ENCODE measurements at places on chromosomes 6 and 20.

GRCh38 chr6:21840428-21840827, 246.9 kb downstream of the SOX4 start:
- no peak for DNase-seq

DNA sequence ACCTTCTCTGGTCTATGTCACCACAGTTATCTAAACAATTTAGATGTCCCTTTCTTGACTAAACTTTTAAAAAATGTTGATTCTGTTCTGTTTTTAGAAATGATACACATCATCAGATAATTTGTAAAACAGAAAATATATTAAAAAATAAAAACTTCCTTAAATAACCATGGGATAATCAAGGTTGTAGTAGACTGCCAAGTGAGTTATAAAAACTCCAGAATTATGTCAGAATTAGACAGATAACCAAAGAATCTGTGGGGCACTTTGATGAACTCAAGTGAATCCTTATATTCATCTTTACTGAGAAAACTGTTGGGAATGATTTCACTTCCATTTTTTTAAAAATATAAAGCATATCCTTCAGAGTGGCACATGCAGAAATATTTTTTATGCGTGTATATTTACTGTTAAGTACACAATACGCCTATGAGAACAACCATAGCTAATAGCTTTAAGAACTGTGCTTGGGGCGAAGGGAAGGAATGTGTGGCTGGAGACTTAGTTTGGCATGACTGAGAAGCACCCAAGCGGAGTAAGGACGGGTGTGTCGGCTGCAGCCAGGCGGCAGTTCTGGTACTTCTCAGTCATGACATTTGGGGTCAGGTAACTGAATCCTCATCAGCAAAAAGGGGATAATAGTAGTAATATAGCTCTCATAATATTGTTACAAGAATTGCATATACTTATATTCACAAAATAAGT, 604.7 kb upstream of the CITED2 start:
- DNase-seq: no peak

DNA sequence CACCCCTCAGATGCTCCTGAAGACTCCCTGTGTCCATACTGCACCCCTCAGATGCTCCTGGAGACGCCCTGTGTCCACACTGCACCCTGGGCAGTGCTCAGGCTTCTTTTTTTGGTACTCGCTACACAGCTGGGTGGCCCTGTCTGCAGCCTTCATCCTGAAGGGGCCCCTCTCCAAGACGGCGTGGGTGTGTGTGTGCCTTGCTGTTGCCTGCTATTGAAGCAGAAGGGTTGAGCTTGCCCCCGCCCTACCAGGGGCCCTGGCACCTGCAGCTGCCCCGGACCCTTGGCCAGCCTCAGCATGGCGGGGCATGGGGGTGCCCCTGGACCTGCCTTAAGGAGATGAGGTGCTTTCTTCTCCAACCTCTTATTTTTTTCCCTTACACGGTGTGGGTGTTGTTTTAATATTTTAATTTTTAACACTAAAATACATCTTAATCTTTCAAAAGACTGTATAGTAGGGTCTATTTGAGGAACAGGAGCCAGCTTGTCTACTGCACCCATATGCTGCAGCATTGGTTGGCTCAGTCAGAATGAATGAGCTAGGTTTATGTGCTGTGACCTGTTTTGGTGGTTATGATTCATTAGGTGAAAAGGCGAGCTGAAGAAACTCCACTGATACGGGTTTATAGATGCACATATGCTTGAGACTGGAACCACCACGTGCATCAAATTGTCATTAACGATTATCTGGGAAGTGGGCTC, 135.9 kb downstream of the AGPAT4 start:
- DNase-seq: no peak

GRCh38 chr20:46951405-46951804, 56.8 kb downstream of the EYA2 start:
- DNase-seq: no peak

DNA sequence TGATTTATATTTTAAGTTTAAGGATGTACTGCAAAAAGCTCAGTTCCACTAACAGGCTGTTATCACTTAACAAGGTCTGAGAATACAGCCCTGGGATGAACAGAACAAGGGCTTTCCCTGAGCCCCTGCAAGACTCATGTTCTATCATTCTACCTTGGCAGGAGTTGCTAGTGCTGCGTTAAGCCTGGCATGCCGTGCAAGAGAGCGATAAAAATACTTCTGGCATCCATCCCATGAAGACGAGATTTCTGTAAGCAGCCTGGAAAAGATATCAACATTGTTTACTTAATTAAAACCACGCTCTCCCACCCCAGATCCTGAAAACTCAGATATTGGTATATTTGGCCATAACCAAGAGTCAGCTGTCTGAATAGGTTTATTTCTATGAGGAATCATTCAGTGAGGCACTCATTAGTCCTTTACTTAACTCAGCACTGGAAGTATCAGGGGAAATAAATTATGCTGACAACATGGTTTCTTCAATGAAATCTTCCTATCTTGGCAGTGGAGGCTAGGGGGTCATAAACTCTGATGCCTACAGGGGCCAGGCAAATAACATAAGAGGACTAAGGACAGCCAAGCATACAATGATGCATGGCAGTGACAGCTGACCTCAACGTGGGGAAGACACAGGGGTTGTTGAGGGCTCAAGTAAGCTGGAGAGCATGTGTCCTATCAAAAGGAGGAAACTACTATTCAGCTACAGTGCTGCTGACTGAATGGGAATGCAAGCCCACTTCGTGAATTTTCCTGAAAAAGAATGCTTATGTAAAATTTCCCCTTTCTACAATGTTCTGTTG, 37.6 kb upstream of the LYRM2 start:
- no peak for DNase-seq

- no peak for DNase-seq
These were observed 113.4 kb downstream of the ELOVL4 start for GRCh38 chr6:79833964-79834284.

DNA sequence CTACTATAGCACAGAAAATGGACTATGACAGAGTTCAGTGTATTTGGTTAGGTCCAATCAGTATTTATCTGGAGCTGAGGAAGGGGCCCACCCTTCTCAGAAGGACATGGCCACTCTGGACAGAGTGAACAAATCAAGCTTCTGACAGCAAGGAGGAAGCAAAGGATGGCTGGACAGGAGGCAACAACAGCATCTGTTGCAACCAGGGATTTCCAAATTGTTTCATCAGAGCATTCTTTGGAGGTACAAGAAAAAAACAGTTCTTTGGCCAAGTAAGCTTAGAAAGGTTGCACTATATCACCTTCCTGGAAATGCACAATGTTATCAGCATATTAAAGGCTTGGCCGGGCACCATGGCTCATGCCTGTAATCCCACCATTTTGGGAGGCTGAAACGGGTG, 118.7 kb upstream of the SLC22A16 start:
- DNase-seq: no peak

DNA sequence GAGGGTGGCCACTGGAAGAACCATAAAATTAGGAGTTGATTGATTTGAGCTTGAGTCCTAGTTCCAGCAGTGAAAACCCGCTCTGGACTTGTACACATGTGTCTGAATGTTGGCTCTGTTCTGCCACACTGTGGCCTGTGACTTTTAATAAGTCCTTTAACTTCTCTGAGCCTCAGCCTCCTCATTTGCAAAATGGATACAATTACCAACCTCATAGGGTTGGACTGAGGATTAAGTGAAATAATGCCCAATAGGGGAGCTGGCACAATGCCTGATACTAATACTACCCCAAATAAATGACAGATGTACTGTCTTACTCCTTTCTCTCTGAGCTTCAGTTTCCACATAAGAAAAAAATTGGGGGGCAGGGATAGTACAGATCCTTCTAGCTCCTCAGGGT, 92.6 kb upstream of the RIPOR2 start:
- no peak for DNase-seq

DNA sequence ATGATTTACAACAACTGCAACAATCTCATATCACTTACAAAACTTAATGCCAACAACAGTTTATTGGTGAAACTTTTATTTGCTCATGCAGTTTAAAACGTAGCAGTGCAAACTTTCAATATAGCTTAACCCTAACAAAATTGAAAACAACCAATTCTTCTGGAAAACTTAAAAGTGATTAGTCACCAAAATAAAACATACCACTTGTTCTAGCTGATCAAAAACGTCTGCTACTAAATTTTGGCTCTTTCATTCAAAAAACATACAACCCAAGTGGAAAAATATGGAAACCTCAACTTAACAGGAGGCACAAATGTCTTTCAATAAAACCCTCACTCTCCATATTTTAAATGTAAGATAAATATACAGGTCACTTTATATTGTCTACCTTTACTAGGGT, 39.6 kb downstream of the COL12A1 start:
- DNase-seq: no peak

GRCh38 chr20:37943033-37943432, 40.1 kb downstream of the VSTM2L start:
- no peak for DNase-seq

GRCh38 chr6:119024111-119024510, 54.4 kb downstream of the FAM184A start:
- no peak for DNase-seq

- no peak for DNase-seq
These were observed at the start of gene NPBWR2 for GRCh38 chr20:64106981-64107735. Gene NPBWR2 (minus strand): TSS chr20:64107565. CDS start chr20:64106831, 734 bp downstream.

GRCh38 chr20:22411627-22412450, 172.5 kb downstream of the FOXA2 start:
- no peak for DNase-seq

DNA sequence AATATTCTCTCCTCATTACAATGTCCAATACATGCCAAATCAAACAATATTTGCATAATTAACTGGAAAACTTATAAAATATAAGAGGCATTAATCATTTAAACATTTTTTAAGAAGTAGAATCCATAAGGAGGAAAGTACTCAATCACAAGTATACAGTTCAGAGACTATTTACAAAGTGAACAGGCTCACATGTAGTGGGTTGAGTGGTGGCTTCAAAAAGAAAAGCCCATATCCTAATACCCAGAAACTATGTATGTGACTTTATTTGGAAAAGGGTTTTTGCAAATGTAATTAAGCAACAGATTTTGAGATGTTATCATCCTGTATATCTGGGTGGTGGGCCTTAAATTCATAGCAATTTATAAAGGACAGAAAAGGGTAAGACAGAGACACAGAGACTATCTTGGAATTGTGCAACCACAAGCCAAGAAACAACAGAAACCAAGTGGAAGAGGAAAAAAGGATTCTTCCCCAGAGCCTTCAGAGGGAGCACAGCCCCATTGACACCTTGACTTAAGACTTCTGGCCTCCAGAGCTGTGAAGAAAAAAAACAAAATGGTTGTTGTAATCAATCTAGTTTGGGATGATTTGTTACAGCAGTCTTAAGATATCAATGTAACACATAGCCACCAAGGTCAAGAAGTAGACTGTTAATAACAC, 32.7 kb upstream of the CRISP1 start:
- DNase-seq: no peak

DNA sequence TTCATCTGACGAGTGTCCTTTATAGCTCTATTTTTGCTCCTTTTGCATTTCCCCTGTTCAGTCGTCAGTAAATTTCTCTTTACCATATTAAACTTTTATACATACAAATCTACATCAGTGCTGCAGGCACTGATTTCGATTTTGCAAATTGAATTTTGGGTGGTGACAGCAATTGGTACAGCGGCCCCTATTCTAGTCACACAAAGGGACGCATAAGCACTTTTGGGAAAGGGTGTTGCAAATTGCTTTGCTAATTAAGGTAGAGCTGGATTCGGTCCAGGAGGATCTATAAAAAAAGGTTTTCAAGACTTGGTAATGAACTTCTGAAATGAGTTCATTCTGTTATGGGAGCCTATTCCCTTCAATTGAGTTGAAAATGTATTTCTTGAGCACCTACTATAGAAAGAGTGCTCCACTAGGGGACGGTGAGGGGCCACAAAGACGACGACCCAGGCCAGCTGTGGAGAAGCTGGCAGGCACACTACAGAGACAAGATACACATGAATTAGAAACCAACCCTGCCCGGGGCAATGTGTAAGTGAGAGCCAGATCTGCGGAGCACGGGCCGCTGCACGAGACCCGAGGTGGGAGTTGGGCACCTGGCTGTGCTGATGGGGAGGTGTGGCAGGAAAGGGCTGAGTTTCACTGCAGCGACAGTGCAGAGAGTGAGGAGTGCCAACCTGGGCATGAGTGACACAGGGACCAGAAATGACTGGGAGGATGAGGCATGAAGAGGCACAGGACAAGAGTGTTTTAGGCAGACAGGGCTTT, 5.4 kb downstream of the UQCC2 start:
- DNase-seq: no peak

DNA sequence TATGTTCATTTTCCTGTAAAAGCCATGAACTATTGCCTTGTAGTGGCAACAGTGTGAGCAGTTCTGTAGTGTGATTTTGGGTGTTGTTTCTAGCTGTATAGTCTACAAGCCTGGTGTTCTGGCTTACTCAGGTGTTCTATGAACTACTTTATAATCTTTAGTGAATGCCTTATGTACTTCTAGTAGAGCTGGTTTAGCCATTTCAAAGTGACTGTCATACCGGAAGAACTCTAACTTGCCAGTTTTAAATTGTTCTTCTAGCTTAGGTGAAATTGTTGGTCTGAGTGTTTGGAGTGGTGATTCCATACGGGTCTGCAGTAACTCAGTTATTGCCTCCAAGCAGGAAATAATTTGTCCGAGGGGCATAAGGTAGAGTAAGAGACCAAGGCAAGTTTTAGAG, 150.2 kb upstream of the ZNF184 start:
- no peak for DNase-seq
